Right lobe of liver (tissue), 6 donors: ENCODE measurements at places on chromosomes 2 and 18.

GRCh38 chr2:127504552-127505430, 21.5 kb downstream of the IWS1 start:
- no peak overlapping the region for H3K27ac ChIP-seq
- DNase-seq = no peak
- peaks cover 4% of the 10 kb centered on the region for H3K4me1 ChIP-seq
- peaks cover 38% of the 10 kb centered on the region for H3K36me3 ChIP-seq

DNA sequence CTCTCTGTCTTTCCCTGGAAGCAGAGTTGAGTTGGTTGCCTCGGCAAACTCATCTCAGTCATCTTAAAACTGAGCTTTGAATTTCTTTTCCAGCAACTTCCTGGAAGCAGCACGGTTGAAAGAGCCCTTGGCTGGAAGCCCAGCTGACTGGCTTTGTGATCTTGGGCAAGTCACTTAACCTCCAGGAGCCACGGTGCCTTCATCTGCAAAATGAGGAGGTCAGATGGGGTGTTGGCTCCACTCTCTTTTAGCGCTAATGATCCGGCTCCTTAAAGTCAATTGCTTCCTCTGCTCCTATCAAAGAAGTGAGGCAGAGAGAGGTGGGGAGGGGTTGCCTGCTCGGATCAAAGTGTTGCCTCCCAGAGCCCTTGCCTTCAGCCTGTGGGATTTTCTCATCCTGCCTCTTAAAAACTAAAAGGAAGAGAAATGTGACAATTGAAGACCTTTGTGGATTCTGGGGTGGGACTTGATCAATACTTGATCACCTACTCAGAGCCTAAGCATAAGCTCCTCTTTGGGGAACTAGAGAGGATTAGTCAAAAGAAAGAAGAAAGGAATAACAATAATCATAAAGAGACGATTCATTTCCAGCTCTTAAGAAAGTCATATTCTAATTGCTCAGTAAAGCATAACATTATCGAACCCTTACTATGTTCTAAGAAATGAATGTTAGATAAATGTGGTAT, 86.6 kb downstream of the MYCN start:
- H3K36me3 ChIP-seq = no peaks in the 10 kb centered on the region
- DNase-seq = no peak
- no peaks in the 10 kb centered on the region for H3K4me1 ChIP-seq
- H3K4me3 ChIP-seq = no peak overlapping the region

DNA sequence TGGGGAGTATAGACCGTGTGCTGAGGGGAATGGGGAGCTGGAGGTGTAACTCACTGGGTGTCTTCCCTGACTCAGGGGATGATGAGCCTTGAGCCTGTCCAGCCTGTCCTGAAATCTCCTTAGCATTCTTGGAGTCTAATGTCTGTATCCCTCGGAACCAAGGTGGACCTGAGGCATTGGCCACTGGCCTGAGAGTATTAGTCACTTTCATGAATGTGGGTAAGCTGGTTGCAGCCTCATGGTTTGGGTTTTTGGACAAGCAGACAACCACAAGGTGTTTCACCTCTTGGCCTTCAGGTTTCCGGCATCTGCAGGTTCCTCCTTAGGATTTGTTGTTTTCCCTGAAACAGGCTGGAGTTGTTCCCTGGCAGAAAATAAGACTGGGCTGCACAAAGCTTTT, 63.2 kb downstream of the PRKCE start:
- H3K4me1 ChIP-seq = no peaks in the 10 kb centered on the region
- DNase-seq = no peak

DNA sequence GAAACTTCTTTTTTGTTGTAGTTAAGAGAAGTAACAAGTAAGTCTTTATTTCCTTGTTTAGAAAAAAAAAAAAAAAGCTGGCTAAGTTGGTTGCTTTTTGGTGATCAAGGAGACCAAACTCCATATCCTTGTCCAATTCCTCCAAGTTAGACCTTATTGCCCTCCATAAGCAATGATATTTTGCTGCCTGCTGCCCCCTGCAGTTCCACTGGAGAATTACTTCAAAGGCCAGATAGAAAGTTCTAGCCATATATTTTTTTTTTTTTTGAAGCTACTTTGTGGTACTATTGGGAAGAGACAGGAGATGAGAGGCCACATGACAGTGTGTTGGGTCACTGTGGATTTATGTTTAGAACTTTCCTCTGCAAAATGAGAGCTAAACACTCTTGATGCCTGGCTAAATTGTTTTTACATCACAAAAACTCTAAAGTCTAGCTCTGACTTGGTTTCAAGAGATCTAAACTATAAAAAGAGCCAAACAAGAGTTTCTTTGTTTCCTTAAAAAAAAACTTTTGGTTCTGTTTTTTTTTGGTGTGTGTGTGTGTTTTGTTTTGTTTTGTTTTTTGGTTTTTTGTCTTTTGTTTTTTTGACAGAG, 80.7 kb upstream of the RASGRP3 start:
- no peak overlapping the region for H3K4me3 ChIP-seq
- no peaks in the 10 kb centered on the region for H3K27me3 ChIP-seq
- H3K4me1 ChIP-seq = no peaks in the 10 kb centered on the region
- DNase-seq = no peak
- H3K27ac ChIP-seq = no peak overlapping the region

DNA sequence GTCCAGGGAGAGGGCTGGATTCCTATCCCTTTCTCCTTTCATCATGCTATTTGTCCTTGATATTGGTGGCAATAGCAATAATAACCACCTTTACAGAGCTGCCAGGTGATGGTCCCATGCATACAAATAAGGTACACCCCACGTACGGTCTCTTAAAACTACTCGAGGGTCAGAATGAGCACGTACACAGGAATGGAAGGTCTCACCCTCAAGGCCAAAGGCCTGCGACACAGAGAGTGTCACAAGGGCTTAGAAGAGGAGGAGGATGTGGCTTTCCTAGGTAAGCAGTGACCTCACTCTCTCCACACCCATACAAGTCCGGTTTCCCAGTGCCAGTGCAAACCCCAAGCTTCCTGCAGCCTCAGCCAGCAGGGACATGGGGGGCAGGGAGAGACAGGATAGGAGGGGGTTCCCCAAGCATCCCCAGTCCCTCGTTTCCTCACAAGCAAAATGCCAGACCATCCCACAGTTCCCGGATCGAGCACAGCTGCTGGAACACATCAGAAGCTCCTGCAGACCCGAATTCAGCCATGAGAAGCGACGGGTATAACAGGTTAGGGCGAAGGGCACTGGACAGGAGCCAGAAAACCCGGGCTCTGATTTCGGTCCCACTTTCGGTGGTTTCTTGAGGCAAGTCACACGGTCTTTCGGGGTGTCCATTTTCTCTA, 49.2 kb downstream of the PLB1 start:
- no peaks in the 10 kb centered on the region for H3K27me3 ChIP-seq
- no peaks in the 10 kb centered on the region for H3K36me3 ChIP-seq
- H3K4me3 ChIP-seq = no peak overlapping the region
